ENCODE measurements at places on chromosomes 5 and 9.

DNA sequence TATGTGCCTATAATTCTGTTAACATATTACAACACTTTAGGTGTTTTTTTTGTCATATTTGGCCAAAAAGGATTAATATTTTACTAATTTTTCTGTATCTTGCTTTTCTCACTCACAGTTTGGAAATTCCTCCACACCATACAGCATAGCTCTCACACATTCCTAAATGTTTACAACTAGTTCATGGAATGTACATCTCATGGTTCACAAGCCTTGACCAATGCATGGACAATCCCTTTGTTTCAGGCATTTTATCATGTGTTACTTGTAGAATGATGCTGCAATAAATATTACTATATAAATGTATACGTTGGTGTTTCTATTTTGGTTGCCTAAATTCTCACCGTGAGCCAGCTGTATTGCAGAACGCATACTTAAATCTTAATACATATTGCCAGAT, 80.5 kb upstream of the SPATA31C2 start:
- no peak for DNase-seq

GRCh38 chr9:126144196-126144595, 182.4 kb upstream of the MVB12B start:
- no peak for DNase-seq

DNA sequence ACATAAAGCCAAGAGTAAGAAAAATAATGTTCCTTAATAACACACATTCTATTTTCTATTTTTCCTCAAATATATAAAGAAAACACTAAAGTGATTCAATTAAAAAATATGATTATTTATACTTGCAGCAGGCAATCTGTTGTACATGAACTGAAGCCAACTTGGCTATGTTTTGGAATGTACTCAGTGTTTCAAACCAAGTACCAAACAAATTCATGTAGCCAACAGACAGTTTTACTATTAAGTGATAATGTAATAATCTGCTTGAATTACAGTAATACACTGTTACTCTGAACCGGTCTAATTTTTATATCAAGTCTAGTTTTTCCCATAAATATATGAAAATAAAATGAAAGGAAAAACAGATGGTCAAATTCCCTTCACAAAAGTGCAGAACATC, 58.0 kb downstream of the CEP120 start:
- DNase-seq: no peak

DNA sequence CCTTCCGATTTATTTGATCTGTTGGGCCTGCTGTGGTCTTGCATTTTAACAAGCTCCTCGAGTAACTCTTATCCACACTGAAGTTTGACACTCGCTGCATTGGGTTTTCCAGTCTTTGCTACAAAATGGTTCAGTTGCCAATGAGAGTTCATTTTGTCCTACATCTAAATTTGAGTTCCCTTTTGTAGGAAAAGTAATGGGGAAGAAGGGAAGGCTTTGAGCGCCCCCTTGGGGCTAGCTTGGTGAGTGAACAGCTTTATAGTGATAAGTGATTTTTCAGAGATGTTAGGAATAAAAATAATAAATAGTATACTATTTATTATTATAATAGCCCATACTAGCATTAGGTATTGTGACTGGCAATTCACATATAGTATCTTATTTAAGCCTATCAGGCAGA, 89.9 kb upstream of the GNAQ start:
- peak; percentile 50 for DNase-seq

DNA sequence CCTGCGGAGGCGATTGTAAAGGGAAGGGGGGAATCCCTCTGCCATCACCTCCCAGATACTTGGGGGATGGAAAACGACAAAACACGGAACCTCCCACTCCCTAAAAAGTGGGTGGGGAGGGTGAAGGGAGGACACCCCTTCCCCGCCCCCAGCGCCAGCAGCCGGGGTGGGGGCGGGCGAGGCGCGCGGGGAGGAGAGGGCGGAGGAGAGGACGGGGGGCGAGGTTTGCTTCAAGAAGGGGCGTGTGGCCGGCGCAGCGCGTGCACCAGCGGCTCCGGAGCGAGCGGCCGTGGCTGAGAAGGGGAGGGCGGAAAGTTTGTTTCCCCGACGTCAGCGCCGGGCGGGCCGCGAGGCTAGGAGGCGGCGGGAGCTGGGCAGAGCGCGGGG, at the start of gene PRRX2:
PRRX2 (plus strand) TSS at position 259 of the 387 bp plus-strand sequence. CDS start 221 bp downstream, outside the sequence.
- DNase-seq: peak; percentile 47
